Thoracic aorta (tissue), 2 donors: ENCODE measurements at places on chromosomes 2 and 18. TPM values are rescaled to one million over a fixed set of nuclear protein-coding genes. Genes with fewer than 3 reads are reported as not detected.

GRCh38 chr2:63121055-63121834 lies 70.6 kb downstream of the OTX1 start:
- DNase-seq, result no peak

- DNase-seq, result no peak
Measured at GRCh38 chr2:142033393-142033792, 97.4 kb downstream of the LRP1B start.

- DNase-seq, result no peak
Measured at GRCh38 chr2:226906163-226906693, 70.4 kb downstream of the RHBDD1 start.

GRCh38 chr18:50653402-50654093 lies 93.7 kb downstream of the MAPK4 start:
- no peak for DNase-seq

- DNase-seq, result no peak
Measured at GRCh38 chr2:196105951-196106350, 37.3 kb upstream of the DNAH7 start.

GRCh38 chr2:100948942-100949811 lies 52.9 kb upstream of the RPL31 start:
- no peak for DNase-seq

DNA sequence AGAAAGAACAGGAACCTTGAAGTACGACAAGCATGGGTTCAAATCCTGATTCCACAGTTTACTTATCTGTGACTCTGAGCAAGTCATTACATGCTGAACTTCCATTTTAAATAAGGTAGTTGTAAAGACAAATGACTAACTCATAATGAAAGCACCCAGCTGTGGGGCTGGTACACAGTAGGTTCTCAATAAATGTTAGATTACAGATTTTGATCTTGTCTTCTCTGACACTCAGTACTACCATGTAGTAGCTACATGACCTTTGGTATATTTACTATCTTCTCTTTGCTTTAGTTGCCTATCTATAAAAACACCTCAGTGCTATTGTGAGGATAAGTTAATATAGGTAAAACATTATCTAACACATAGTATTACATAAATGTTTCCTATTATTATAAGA lies 3.2 kb downstream of the TRAK2 start:
- DNase-seq, result no peak

The SERPINB11 gene
- not detected for total RNA-seq

DNA sequence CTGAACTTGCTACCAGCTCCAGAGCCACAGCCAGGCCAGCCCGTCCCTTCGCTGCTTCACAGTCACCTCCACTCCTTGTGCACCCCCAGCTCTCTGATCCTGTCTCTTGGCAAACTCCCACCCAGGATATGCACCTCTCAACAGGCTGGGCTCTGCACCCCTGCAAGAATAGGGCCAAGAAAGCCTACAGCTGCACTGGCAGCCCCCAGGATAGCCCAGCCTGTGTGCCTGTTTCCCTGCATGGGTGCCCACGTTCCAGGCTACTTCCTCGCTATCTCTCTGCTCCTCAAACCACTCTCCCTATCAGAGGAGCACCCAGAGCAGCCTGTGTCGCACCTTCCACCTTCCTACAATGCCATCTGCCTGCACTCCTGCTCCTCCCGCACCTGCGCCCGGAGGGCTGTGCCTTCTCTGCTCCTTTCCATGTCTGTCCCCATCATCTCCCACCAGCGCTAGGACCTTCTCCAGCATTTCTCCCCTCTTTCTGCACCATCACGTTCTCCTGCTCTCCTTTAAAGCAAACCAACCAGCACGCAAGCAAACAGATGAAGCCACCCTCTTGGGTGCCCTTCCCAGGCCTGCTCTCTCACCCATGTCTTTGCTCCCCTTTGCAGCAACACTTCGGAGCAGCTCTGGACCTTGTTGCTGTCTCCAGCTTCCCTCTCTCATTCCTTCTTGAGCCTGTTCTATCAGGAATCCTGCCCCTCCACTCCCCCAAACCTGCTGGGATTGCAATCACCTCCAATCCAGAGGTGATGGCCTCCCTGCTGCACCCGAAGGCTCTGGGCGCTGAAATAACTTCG lies 313.2 kb upstream of the HS6ST1 start:
- no peak for DNase-seq

- no peak for DNase-seq
Measured at GRCh38 chr2:83742117-83742782, 716.8 kb downstream of the SUCLG1 start.
